ENCODE measurements at places on chromosomes 2 and 18.

GRCh38 chr18:68991286-68991685 is 193.4 kb downstream of the CCDC102B start:
- DNase-seq = no peak

DNA sequence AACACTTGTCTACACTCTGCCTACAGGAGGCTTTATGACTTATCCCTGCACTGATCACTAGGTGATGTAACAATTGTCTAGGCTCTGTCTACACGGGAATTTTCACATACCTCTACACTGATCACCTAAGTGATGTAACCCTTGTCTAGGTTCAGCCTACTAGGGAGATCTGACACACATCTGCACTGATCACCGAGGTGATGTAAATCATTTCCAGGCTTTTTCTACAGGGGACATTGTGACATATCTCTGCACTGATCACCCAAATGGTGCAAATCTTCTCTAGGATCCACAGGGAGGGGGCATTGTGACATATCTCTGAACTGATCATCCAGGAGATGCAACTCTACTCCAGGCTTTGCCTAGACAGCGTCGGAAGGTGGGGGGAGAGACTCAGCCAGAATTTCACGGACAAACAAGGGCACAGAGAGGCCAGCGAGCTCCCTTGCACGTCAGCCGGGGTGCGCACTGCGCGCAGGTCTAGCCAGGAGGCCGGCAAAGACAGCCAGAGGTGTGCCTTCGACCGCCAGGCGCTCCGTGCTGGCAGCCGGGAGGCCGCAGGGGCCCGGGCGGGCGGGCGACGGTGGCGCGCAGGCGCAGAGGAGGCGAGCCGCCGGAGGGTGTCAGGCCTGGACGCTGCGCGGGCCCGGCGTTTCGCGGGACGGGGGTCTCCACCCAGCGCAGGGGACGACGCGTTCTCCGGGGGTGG is 46.9 kb upstream of the USP14 start:
- peak; percentile 68 for DNase-seq

DNA sequence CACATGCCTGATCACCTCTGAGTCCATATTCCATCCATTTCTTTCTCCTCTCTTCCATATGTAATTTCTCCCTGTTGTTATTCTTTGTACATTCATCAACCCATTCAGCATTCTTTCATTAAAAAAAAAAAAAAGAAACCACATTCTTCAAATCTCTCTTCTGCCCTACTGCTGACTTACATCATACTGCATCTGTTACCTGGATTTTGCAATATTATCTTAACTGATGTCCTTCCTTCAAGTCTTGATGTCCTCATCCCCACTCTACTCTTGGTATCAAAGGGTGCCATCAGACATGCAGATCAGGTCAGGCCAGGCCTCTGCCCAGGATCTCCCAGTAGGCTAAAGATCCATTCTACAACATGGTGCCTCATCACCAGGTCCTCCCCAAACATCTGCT is 90.6 kb downstream of the SGPP2 start:
- no peak for DNase-seq

DNA sequence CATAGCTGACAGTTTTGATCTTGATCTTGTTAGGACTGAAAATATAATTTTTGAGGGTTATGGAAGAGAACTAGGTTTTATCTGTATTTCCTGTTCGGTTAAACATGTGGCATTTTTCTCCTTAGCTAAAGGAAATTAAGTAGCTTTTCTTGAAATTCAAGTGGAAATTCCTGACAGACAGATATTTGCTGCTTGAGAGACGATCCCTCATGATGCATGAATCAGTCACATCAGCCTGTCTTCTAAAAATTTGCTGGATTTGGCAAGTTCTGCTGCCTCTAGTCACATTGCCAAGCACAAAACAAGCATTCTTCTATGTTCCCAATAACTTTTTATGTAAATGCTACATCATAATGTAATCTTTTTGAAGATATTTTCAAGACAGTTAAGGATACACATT is 201.8 kb upstream of the ATP5MC3 start:
- DNase-seq = no peak

GRCh38 chr18:8238507-8238906 is 370.7 kb upstream of the RAB12 start:
- DNase-seq = no peak

- DNase-seq = no peak
Observed at GRCh38 chr2:190930411-190930810, 49.8 kb downstream of the GLS start.

DNA sequence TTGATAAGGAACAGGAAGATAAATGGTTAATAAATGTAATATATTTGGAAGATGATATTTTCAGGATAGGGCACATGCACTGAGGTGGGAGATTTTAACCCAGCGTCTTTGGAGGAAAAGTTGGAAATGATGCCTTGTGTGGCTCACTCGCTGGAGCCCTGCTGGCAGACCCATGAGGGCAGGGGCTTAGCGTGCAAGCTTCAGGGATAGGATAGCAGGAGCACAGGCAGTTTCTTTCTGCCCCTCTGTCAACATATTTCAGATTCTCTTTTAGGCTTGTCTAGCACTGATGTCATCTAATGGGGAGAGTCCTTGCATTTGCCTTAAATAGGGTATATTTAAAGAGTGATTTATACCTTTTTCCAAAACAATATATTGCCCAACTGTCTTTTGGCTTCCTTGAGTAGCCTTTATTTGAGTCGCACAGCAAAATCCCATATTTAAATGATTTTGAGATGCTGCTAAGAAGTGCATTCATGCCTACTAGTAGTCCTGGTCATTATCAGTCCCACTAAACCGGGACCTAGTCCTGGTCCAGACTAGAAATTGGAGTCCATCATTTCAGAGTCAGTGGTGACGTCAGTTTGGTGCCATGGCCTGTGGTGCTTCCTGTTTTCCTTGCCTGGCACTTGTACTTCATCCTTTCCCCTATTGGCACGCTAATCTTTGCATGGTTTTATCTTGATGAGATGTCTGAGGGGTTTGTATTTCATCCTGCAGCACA is 45.8 kb downstream of the SH3RF3 start:
- DNase-seq = no peak

Data from transverse colon (tissue), 4 donors.